Occipital lobe (tissue), 3 donors: ENCODE measurements at places on chromosomes 16 and 17. TPM values are rescaled to one million over a fixed set of nuclear protein-coding genes. Genes with fewer than 3 reads are reported as not detected.

ARL5C gene
- total RNA-seq, result not detected

NOXO1 gene
- 0.78 TPM for total RNA-seq

HBA2 gene
- total RNA-seq, result 614 TPM

PRSS27 gene
- total RNA-seq, result 1.6 TPM

TP53TG3D gene
- total RNA-seq, result not detected

ITGB4 gene
- 2.7 TPM for total RNA-seq

BAIAP3 gene
- total RNA-seq, result 5.8 TPM

ABCC12 gene
- total RNA-seq, result 1.2 TPM

ABCA5 gene
- 72.1 TPM for total RNA-seq

KRT13 gene
- 0.78 TPM for total RNA-seq

CNGB1 gene
- total RNA-seq, result not detected

AOC2 gene
- 0.78 TPM for total RNA-seq

CDK5R1 gene
- total RNA-seq, result 255 TPM

PDIA2 gene
- 6.4 TPM for total RNA-seq

GLTPD2 gene
- total RNA-seq, result not detected

GGT6 gene
- total RNA-seq, result not detected

- DNase-seq, result peak; percentile 36
Observed at GRCh38 chr17:6831661-6832263, at the start of gene TEKT1. Gene TEKT1, minus strand, starts transcription at chr17:6831729. Its CDS starts 1,353 bp downstream, at chr17:6830376.

GRCh38 chr17:56319531-56319930 is 166.3 kb downstream of the ANKFN1 start:
- no peak for DNase-seq

DNA sequence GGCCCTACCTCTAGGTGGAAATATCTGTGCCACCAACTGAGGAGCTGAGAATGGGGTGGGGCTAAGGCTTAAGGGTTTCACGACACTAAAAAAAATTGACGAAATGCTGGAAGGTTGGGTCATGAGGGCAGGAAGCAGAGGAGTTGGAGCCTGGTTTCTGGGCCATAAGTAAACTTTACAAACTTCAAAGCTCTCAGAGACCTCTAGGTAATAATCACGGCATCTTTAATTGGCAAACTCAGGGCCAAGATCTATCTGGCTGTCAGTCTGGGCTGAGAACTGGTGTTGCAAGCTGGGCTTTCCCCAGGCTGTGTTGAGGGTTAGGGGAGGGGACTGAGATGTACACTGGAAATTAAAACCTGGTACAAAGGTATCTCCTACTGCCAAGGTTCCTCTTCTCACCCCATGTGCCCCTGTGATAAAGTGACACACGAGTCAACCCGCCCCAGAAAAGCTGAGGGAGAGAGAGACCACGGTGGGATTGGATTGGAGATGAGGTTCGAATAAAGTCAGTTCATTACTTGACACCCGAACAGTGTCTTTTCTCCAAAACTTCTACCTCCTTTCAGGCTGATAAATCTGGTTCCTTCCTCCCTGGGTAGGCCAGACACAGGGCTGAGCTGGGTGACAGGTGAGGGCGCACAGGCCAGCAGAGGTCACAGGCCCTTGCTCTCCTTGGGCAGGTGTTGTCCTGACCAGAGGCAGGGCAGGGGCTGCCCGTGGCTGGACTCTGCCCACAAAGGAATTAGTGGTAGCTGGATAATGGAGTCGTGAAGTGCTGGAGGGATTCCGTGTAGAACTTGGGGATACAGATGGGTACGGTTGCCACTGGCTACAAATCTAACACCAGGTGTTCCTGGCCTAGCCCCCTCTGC is 4.0 kb upstream of the ZNF768 start:
- DNase-seq, result no peak

GRCh38 chr17:57604771-57605674 is 140.1 kb downstream of the CCDC182 start:
- DNase-seq, result no peak

DNA sequence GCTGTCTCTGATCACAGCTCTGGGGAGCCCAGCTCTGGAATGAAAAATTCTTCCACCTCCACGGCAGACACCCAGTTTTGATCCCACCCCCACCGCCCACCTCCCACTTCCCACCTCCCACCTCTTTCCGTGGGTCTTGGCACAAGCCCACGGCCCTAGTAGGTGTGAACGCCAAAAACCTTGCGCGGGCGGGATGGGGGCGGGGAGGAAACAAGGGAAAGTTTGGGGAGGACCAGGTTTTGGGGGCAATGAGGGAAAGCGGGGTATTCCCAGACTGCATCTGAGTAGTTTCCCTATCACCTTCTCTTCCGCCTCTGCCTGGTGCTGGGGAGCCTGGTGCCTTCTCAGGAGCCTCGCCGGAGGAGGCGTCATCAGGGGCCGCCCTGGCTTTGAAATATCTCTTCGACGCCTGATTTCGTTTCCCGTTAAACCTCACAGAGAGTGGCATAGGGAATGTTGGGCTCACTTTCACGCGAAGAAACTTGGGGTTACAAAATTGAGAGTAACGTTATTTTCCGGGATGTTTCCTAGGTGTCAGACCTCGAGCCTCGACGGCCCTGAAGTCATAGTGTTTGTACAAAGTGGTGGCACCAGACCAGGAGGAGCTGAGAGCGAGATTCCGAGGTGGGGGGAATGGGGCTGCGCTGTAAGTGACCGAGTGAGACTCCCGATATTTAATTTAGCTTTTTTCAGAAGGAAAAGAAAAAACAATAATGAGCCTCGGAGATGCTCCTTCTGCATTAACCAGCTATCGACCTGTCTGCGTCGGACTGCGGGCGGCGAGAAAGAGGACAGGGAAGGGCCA is 1.6 kb upstream of the IRX3 start:
- DNase-seq, result no peak

- no peak for DNase-seq
Observed at GRCh38 chr17:80779961-80780380, 211.7 kb upstream of the CHMP6 start.

GRCh38 chr16:57648125-57648524 is 19.7 kb downstream of the ADGRG1 start:
- DNase-seq, result no peak

DNA sequence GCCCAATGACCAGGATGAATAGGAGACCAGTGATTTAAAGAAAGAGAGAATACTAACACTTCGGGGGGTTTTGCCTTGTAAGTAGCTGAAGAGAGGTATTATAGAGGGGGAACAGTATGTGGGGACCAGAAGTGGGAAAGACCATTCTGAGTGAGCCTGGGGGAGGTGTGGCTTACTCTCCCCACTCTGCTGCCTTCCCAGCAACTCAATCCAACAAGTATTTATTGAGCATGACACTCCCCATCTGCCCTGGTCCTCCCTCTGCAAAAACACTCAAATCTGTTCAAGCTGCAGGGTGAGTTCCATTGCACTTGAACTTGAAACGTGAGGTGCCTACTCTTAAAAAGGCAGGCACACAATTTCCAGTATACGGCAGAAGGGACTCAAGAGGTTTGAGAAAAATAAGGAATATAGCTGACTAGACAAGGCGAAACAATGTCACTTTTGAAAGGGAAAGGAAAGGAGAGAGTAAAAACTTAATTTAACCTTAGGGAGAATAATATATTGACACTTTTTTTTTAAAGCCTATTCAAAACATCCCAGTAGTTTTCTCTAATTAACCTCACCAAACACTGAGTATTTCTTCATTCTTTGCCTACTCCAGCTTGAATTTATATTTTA is 8.2 kb downstream of the FAM117A start:
- DNase-seq, result no peak

- DNase-seq, result no peak
Observed at GRCh38 chr17:67388986-67389385, 11.9 kb downstream of the PITPNC1 start.

GRCh38 chr17:59719526-59719925 is 12.1 kb downstream of the VMP1 start:
- no peak for DNase-seq

GRCh38 chr17:72426321-72426720 is 305.5 kb downstream of the SOX9 start:
- no peak for DNase-seq

GRCh38 chr16:13912891-13913290 is 7.1 kb upstream of the ERCC4 start:
- DNase-seq, result no peak

DNA sequence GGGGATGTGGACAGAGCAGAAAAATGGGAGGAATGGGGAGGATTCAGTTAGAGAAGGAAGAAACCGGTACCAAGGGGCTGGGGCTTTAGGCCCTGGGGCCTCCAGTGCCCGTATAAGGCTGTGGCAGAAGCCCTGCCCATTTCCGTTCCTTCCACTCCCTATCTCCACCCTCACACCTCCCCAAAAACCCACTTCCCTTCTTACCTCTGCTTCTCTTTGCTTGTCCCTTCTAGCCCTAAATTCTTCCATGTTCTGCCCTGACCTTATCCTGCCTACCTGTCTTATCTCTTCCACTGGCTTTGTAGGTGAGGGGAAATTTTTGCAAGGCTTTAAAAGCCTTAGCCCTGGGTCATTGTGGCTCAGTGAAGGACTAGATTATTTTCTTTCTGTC is 4.1 kb downstream of the RNF167 start:
- DNase-seq, result no peak

GRCh38 chr17:50507871-50508572 is at the start of gene MYCBPAP:
Gene MYCBPAP, plus strand, starts transcription at chr17:50508439. Its CDS starts 236 bp downstream, at chr17:50508675.
- DNase-seq, result peak; percentile 75

GRCh38 chr17:69431835-69432234 is 17.3 kb downstream of the MAP2K6 start:
- DNase-seq, result no peak
